ENCODE measurements at places on chromosomes 3 and 15.
A peak's percentile ranks its signal among the peaks of the same experiment; 100 is the strongest.

DNA sequence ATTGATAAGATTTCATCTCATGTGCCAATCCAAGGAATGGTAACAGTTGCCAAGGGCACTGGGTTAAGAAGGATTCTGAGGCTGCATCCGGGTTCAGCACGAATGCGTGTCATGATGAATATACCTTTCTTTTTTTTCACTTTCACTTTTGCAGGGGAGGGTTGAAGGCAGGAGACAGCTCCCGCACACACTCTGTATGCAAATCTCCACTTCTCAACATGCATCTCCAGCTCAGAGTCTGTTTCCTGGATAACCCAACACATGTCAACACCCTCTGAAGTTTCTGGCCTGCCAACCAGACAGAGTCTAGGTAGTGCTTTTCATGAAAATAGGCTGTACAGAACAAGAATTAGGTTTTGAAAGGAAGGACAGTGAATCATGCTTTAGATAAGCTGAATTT lies 21.6 kb downstream of the B4GALT4 start:
- H3K36me3 ChIP-seq = peaks cover 67% of the 10 kb centered on the region
- H3K27me3 ChIP-seq = no peaks in the 10 kb centered on the region
- H3K4me1 ChIP-seq = peaks cover 74% of the 10 kb centered on the region
- H3K27ac ChIP-seq = peak overlapping the region; percentile 94
- H3K4me3 ChIP-seq = peak overlapping the region; percentile 63
- DNase-seq = peak; percentile 78

GRCh38 chr3:112670824-112671223 lies 29.9 kb upstream of the CCDC80 start:
- H3K4me1 ChIP-seq = peaks cover 26% of the 10 kb centered on the region
- no peak overlapping the region for H3K4me3 ChIP-seq
- H3K27me3 ChIP-seq = peaks cover 15% of the 10 kb centered on the region
- H3K36me3 ChIP-seq = no peaks in the 10 kb centered on the region
- no peak overlapping the region for H3K27ac ChIP-seq

DNA sequence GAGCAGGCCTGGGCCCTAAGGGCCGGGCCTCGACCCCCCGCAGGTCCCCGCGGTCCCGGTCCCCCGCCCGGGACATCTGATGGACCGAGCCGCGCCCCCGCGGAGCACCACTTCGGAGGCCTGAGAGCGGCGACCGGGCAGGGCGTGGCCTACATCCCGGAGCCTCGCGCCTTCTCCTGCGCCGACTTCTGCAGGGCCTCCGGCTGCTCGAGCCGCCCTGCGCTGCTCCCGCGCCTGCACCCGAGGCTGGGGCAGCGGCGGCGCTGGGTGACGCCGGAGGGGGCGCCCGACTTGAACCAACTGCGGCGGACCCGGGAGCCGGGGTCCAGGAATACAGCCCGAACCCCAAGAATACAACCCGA lies 14.9 kb upstream of the GP9 start:
- H3K4me3 ChIP-seq = peak overlapping the region; percentile 37
- H3K27ac ChIP-seq = no peak overlapping the region
- no peaks in the 10 kb centered on the region for H3K4me1 ChIP-seq
- DNase-seq = peak; percentile 55

- no peak for DNase-seq
- H3K4me3 ChIP-seq = no peak overlapping the region
- no peaks in the 10 kb centered on the region for H3K4me1 ChIP-seq
- no peaks in the 10 kb centered on the region for H3K27me3 ChIP-seq
- no peak overlapping the region for H3K27ac ChIP-seq
Measured at GRCh38 chr3:196016059-196016458, 65.8 kb downstream of the TFRC start.

DNA sequence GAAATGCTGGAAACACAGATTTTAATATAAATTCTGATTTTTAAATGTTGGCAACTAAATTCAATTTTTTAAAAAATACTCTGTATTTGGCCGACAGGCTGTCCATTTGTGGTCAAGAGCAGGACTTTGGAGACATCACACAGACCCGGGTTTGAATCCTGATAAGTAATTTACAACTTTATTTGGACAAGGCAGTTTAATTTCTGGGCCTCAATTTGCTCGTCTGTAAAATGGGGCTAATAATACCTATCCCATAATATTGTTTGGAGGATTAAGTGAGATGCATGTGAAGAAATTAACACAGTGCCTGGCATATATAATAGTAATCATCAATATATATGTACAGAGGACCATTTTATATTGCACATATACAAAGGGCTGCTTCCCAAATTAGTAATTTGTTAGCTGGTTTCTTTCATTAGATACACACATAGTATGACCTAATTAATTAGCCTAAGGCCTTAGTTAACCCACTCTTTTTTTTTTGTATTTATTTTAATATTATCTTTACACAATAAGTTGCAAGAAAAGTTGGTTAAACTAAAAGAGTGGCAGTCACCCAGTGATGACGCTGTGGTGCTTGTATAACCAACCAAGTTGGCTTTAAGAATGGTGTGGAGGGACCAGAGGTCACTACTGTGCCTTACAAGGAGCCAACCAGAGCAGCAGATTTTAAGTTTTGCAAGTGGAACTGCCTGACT lies 665 bp downstream of the PIGB start:
- H3K27me3 ChIP-seq = no peaks in the 10 kb centered on the region
- peaks cover 17% of the 10 kb centered on the region for H3K36me3 ChIP-seq
- H3K27ac ChIP-seq = peak overlapping the region; percentile 93
- DNase-seq = peak; percentile 15
- H3K4me1 ChIP-seq = peaks cover 45% of the 10 kb centered on the region
